Naive thymus-derived CD4-positive, alpha-beta T cell (primary cell): ENCODE measurements at places on chromosomes 12 and 14.
A peak's percentile ranks its signal among the peaks of the same experiment; 100 is the strongest.

GRCh38 chr12:131536337-131536736 is 174.6 kb upstream of the SFSWAP start:
- peak overlapping the region; percentile 54 for H3K27ac ChIP-seq
- H3K36me3 ChIP-seq = no peaks in the 10 kb centered on the region
- peak; percentile 58 for DNase-seq
- H3K27me3 ChIP-seq = no peaks in the 10 kb centered on the region

DNA sequence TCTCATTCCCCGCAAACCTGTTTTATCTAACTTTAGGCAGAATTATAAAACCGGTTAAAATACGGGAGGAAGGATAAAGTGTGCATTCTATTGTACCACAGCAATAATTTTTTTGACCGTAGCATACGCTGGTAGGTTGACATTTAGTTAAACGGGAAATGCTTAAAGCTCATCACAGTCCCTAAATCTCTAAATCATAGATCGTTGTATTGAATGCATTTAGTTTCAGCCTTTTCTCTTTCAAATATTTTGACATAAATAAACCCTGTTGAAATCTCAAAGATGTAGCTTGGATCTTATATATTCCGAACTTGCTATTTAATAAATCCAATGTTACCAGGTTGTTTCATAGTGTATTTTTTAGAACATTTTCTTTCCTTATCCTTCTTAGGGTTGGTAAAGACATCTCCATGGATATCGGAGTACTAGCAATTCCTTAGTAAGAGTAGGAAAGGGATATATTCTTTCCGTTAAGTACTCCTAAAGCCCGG is 798 bp downstream of the CLEC2B start:
- H3K36me3 ChIP-seq = no peaks in the 10 kb centered on the region
- H3K27me3 ChIP-seq = no peaks in the 10 kb centered on the region
- no peak for DNase-seq
- H3K27ac ChIP-seq = peak overlapping the region; percentile 94

DNA sequence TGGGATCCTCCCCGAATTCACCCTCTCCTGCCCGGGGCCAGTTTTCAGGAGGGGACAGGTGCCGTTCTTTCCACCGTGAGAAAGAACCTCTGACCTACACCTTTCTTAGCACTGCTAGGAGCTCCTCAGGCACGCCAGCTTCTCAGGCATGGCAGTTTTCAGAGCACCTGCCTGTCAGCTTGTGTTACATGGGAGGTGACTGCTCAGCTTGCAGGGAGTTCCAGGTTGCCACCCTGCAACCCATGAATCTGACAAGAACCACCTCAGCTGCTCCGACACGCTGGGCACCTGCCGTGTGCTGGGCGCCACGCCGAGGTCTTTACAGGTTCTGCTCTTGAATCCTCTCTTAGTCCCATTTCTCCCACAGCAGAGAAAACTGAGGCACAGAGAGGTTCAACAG is 12.9 kb downstream of the BRI3BP start:
- no peak for DNase-seq
- no peak overlapping the region for H3K4me3 ChIP-seq
- peaks cover 3% of the 10 kb centered on the region for H3K36me3 ChIP-seq
- no peak overlapping the region for H3K27ac ChIP-seq

DNA sequence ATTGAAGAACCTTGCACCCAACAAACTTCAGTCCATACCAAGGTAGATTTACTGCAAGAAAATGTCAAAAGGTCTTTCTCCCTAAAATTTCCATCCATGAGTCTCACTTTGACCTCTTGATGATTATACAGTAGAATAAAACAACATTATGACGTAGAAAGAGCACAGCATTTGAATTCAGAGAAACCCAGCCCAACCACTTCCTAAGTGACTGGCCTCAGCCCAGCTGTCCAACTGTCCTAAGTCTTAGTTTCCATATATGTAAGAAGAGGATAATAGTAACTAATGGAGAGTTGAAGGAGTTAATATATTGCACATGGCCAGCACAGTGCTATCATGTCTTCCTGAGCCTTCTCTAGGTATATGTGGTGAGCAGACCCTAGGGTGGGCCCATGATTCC is 41.0 kb upstream of the NELL2 start:
- no peak overlapping the region for H3K4me3 ChIP-seq
- H3K4me1 ChIP-seq = no peaks in the 10 kb centered on the region
- H3K36me3 ChIP-seq = no peaks in the 10 kb centered on the region
- DNase-seq = no peak

- no peaks in the 10 kb centered on the region for H3K27me3 ChIP-seq
- no peaks in the 10 kb centered on the region for H3K36me3 ChIP-seq
- no peak overlapping the region for H3K4me3 ChIP-seq
- no peaks in the 10 kb centered on the region for H3K4me1 ChIP-seq
- no peak overlapping the region for H3K27ac ChIP-seq
These were observed 471.2 kb downstream of the ATP23 start for GRCh38 chr12:58412461-58413060.
